GM12865 (cell line): ENCODE measurements at places on chromosomes 7 and 10.

DNA sequence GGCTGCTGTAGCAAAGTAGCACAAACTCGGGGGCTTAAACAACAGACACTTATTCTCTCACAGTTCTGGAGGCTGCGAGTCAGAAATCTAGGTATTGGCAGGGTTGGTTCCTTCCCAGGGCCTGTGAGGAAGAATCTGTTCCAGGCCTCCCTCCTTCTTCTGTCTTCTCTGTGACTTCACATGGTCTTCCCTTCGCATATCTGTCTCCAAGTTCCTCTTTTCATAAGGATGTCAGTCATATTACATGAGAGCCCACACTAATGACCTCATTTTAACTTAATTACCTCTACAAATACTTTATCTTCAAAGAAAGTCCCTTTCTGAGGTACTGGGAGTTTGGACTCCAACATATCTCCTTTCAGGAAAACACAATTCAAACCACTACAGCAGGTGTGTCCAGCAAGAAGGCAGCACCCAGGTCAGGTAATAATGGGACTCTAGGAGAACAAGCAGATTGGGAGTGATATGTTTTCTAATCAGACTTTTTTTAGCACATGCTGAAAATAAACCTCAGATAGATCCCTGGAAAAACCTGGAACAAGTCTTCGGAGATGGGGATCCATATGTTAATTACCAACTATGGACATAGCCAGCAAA, 11.7 kb downstream of the CREB5 start:
- DNase-seq: no peak

- no peak for DNase-seq
These were observed 366.6 kb downstream of the PRPF18 start for GRCh38 chr10:13953371-13953770.

DNA sequence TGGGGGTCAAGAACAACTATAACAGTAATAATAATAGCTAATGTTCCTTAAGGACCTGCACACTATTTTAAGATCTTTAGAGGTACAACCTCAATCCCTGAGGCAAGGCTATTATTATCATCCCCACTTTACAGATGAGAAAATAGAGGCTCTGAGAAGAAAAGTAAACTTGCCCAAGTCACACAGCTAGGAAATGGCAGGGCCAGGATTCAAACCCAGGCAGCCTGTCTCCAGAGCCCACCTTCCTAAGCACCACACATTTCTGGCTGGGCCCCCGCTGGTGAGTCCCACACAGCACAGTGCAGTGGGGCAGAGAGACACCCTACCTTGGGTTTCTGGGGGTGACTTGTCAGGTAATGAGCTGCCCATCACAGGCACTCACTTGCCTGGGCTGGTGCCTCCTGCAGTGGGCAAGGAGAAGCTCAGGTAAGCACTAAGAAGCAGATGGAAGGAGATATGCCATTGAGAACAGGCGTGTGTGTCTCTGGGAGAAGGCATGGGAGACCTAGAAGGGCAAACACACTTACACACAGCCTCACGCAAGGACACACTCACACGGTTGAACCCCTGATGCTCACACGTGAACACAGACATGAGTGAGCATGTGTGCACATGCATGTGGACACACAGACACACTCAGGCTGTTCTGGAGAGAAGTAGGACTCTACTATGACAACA, 104.4 kb upstream of the ZMIZ1 start:
- no peak for DNase-seq

GRCh38 chr10:76946270-76946669, 691.3 kb downstream of the KCNMA1 start:
- no peak for DNase-seq

- no peak for DNase-seq
These were observed 52.7 kb downstream of the GRB10 start for GRCh38 chr7:50729962-50730361.

- no peak for DNase-seq
These were observed 148.3 kb upstream of the PHYHIPL start for GRCh38 chr10:59027975-59028655.

GRCh38 chr7:143362131-143363015, at the start of gene FAM131B:
Gene FAM131B, minus strand, starts transcription at chr7:143362713. Its CDS starts 110 bp downstream, at chr7:143362603.
- no peak for DNase-seq

DNA sequence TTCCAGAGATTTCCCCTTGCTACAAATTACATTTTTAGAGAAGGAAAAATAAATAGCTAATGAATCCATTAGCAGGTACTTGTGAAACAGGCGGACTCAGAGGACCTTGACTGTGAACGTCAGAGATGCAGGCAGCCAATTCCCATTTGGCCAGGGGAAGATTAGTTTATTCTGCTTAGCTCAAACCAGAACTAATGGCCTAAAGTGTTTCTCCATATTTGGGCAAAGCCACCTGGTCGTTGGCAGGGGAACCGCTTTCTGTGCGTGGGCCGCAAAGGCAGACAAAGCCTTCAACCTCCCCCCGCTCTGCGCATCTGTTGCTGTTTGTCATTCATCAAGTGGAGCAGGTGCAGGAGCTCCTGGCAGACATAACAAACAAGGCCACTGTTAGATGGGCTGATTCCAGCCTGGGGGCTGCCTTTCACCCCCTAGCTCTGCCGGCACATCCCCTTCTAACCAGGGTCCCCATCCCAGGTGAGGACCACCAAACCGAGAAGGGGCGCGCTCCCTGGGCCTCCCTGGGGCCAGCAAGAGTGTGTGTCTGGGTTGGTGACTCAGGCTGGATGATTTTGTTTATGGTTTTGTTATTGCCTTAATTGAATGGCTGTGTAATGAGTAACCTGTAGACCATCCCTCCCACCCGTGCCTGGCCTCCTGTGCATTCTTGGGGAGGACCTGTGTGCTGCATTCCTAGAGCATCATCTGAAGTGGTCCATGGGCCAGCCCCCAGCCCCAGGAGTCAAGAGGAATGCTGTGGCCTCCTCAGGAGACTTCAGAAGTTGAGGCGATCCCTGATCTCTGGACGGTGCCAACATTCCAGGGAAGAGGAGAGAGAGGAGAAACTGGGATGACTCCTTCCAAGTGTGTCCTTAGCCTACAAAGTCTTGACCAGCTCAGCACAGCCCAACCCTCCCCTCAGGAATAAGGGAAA, 14.5 kb upstream of the CPA1 start:
- peak; percentile 85 for DNase-seq

- no peak for DNase-seq
These were observed 27.1 kb downstream of the ZCCHC24 start for GRCh38 chr10:79418274-79418673.
